Stimulated activated CD4-positive, alpha-beta T cell treated with anti-CD3 and anti-CD28 coated beads, Interleukin-4, amount 100 ng/mL, for 4 hours (primary cell): ENCODE measurements at places on chromosomes 13 and 19.

- no peak for DNase-seq
Measured at GRCh38 chr13:40352380-40352778, 314.1 kb downstream of the FOXO1 start.

DNA sequence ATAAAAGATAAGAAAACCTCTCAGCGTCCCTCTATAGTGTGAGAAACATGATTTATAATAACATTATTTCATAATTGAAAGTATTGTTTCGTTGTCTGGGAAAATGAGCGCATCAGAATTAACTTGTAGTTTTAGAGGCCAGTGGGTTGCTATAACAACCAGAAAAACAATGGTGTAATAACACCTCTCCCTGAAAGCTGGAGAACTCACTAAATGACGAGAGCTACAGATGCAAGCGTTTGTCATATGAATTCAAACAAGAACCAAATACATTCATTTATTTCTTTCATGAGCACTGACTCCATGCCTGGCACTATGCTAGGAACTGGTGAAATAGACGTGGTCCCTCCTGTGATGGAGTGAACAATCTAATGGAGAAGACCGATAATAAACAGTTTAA lies 16.3 kb downstream of the KBTBD7 start:
- DNase-seq, result no peak

DNA sequence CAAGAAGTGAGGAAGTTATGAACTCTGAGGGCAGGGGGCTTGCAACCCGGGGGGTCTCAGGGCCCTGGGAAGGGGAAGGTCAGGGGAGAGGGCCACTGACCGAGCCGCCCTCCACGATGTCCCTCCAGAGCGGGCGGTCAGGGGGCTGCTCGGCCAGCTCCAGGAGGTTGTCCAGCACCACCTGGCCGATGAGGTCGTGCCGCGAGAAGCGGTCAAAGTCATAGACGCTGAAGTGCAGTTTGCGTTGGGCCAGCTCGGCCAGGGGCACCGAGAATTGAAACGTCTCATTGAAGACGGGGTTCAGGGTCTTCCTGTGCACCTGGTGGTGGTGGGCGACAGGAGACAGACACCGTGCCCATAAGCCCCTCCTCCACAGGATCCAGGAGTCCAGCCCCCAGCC lies 10.5 kb downstream of the SYT3 start:
- DNase-seq, result no peak

DNA sequence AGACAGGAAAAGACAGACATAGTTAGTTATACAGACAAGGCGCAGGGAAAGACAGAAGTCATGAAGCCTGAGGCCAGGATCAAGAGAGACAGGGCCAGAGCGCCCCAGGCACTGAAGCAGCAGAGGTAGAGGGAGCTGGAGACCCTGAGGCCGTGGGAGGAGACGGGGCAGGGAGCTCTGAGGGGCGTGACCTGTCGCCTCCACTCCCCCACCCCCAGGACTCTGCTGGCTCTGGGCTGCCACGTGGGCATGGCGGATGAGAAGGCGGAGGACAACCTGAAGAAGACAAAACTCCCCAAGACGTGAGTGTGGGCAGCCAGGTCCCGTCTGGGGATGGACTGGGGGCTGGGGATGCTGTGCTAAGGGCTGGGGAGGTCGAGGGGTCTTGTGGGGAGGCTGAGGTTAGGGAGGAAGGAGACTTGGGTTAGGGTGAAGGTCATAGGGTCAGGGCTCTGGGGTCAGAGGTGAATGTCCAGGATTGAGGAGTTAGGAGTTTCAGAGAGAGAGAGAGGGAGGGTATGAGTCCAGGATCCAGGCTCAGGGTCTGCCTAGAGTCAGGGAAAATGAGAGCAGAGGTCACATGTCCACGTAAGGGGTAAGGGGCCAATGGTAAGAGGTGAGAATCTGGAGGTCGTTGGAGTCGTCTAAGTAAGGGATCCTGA lies 31.1 kb downstream of the RYR1 start:
- no peak for DNase-seq

- DNase-seq, result no peak
Measured at GRCh38 chr13:50268500-50268899, 253.3 kb downstream of the KCNRG start.

DNA sequence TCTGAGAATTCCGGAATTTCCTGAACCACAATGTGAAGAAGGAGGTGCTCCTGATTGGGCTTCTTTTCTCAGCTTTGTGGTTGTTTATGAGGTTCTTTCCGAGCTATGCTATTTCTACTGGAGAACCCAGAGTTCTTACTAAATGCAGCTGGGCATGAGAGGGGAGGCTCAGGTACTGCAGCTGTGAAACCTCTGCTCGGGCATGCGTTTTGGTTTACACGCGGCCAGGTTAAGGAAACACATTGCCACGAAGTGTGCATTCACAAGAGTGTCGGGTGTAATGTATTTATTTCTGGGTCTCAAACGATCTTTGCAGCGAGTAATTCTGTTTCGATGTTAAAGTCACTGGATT lies 661 bp upstream of the MIR17HG start:
- DNase-seq, result peak; percentile 34

- no peak for DNase-seq
Measured at GRCh38 chr19:4829001-4829712, 2.4 kb downstream of the TICAM1 start.

DNA sequence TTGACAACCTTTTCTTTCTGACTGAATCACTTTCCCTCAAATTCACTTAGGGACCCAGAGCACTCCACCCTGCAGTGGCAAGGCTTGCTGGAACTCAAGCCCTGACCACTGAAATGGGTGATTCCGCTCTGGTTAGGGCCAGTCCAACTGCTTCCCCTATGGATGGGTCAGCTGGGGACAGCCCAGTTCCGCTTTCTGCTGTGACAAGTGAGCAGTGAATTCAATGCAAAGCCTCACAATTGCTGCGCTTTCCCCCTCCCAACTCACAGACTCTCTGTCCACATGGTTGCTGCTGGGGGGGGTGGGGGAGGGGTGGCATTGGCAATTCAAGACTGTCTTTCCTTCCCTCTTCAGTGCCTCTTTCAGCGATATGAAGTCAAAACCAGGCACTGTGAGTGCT lies 18.7 kb downstream of the CD70 start:
- no peak for DNase-seq

DNA sequence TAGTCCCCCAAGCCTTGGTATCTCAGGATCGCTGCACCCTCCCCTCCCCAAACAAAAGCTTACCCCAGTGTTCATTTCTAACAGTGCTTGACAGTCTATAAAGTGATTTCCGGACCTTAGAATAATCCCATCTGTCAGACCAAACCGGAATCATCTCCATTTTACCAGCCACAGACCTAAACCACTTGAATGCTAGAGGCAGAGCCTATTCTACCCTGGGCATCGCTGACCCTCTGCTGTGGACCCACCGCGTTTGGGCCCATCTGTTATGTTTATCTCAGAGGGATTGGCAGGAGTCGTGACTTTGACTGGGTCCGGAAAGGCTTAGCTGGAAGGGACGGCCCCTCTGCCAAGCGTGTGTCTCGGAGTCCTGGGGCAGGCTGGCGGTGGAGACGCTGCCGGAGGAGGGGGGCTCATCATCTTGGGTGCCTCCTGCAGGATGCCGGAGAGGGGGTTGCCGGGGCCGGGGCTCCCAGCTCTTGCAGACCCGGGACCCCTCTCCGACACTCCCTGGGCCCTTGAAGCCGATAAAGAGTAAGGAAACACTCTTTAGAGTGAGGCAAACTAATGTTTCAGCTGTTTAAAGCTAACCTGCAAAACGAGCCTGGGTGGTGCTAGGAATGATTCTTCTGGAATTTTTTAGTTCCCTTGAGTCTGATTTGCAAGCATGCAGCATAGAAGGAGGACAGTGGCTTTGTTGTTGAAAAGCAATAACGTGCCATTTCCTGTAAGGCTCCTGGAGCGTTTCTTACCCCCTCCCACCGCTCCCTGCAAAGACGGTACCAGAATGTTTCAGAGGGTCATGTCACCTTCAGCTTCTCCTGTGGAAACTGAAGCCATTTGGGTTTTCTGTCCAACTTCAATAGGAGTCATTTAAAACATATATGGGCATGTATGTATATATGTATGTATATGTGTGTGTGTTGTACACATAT lies 1.3 kb downstream of the SLC25A42 start:
- peak; percentile 26 for DNase-seq

GRCh38 chr19:52602941-52603340 lies 32.9 kb downstream of the ZNF701 start:
- no peak for DNase-seq

GRCh38 chr19:32624410-32624809 lies 43.4 kb downstream of the PDCD5 start:
- DNase-seq, result no peak

- no peak for DNase-seq
Measured at GRCh38 chr19:33630880-33631608, 9.3 kb downstream of the CHST8 start.

- DNase-seq, result no peak
Measured at GRCh38 chr13:98520674-98521449, 56.0 kb downstream of the STK24 start.

DNA sequence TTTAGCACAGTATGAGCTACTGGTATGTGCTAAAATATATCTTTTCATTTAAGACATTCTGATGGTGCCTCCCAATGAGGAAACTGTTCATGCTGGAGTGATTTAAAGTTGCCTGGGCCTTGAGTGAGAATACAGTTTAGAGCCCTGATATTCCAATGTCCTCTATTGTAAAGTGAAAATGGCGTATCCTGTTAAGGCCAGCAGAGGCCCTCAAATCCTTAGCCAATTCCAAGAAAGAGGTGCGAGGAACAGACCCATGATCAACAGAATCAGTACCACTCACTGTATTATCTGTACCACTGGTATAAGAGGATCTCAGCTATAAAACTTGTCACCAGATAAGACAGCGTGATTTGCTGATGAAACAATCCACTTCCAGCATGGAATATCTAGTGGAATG lies 273.1 kb upstream of the SLITRK5 start:
- no peak for DNase-seq

DNA sequence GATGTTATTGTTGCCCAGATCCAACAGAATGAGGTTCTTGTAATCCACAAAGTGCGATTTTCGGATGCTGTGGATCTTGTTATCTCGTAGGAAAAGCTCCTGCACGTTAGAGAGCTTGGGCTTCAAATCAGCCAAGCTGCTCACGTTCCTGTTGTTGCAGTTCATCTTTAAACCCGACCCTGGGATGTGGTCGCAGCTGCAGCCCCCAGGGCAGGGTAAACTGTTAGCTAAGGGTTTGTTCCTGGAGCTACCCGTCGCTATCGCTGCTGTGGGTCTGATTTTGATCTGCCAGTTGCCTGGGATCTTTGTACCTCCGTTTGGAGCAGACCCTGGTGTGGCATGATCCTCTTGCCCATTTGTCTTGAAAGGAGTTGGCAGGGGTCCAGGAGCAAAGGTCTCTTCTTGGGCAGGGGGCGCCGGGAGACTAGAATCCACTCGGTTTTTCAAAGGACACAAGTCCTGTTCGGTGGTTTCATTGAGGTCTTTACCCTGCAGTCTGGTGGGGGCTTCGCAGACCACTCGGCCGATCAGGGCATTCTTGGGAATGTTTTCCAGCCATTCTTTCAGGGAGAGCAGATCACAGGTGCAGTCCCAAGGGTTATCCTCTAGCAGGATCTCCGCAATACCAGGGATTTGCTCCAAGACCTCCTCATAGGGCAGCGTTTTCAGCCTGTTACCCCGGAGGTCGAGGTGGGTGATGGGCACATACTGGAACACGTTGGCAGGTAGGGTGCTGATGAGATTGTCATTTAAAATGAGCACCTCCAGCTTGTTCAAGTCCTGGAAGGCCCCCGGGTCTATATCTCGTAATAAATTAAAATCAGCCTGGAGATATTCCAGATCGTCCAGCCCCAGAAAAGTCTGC lies 1.8 kb downstream of the SLITRK1 start:
- DNase-seq, result no peak

DNA sequence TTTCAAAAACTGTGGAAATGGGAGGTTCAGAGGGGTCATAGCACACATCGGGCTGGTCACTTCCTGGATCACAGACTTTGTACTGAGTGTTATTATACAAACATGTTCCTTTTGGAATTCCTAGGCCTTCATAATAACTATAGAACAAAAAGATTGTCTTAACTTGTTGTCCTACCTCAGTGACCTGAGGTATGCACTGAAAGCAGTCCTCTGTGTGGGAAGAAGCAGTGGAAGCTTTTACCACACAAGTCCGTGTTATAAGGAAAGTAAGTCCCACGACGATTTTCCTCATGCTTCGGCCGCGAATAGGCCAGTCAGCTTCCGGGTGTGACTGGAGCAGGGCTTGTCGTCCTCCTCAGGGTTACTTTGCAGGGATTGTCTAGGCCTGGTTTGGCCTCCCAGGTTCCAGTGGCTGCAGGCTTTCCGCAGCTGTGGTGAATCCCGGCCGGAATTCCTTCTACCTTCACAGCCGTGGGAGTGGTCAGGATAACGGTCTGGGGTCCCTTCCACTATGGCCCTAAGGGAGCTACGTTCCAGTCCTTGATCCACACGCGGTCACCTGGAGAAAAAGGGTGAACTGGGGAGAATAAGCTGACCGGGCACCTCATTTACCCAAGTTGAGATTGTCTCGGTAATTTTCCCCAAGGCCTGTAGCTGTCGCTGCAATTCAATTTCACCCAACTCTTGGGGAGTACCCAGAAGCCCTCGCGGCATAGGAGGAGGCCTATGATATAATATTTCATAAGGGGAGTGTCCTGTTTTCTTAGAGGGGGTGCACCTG lies 16.0 kb downstream of the NAPSA start:
- no peak for DNase-seq

GRCh38 chr13:25752957-25753551 lies 298.8 kb downstream of the SHISA2 start:
- no peak for DNase-seq

GRCh38 chr19:8973501-8974091 lies 36.6 kb downstream of the MUC16 start:
- no peak for DNase-seq

DNA sequence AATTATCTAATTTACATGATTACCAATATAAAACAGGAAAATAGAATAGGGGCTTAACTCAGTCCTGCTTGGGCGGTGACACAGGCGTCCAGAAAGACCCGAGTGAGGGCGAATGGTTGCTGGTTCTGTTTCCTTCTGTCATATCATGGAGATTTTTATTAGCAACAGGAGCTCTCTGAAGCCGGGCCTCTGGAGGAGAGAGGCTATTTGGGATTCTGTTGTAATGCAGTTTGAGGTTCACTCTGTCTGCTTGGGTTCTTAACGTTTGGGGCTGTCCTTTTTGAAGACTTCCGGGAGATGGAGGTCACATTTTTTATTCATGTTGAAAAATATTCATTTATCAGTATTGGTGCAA lies 115.7 kb upstream of the ZNF536 start:
- no peak for DNase-seq

DNA sequence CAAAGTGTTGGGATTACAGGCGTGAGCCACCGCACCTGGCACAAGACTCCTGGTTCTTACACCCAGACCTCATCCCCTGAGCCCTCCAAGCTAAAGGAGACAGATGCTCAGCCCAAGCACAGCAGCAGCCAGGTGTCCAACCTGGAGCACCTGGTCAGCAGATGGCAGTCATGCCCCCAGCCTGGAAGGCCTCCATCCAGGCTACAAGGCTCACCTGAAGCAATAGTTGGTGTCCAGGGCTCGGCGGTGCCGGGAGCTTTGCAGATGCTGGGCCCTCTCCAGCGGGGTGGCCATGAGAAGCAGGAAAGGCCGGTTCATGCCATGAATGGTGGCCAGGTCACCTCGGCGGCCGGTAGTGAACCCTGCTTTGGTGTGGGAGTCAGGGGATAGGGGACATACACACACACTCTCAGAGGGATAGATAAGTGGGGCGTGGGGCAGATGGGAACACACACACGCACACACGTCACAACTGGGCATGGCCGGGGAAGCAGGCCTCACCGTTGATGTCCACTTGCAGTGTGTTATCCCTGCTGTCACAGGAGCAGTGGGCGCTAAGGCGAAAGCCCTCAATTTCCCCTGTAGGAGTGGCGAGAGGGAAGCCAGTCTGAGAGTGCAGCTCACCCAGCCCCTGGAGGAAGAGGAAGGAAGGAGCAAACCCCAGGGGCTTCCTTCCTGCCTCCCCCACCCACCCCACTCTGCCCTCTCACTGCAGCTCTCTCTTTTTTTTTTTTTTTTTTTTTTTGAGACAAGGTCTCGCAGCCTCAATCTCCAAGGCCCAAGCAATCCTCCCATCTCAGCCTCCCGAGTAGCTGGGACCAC lies 11.8 kb downstream of the TGFB1 start:
- DNase-seq, result no peak
